ENCODE measurements at places on chromosomes 4 and X.

GRCh38 chr4:12703036-12703435 lies 781.1 kb downstream of the RAB28 start:
- no peak for DNase-seq

DNA sequence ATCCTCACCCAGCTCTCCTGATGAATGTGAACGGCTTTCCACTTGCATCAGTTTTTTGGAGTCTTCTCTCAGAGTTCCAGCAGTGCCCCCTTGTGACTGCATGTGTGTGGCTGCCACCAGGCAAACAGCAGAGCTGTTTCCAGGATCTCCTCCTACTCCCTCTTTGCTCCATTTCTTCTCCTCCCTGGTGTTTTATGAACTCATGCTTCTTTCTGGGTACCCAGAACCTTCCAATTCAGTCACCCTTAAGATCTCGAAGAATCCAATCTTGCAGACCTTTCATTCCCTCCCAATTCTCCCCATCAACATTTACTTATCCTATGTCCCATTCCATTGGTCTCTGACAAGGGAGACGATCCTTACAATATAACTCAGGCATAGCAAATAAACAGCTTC lies 6.8 kb upstream of the TCEANC start:
- DNase-seq = no peak

GRCh38 chrX:46279925-46280313 lies 265.3 kb downstream of the ZNF674 start:
- no peak for DNase-seq

DNA sequence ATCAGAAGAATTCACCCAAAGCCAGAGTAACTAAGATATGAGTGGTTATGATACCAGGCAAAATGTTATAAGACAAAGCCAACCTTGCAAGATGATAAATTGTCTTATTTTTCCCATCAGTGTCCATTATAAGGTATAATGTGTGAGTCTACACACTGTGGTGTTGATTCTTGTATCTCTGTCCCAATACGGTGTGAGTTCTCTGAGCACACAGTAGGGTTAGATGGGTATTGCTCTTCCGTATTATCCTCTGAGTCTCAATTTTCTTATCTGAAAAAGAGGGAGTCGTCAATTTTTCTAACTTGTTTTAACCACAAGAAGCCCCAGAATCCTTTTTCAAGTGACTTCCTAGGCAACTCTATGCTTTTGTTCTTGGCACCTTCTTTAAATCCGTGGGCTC lies 69.9 kb downstream of the HMGB2 start:
- no peak for DNase-seq
